ENCODE measurements at places on chromosomes 11 and 22. TPM values are rescaled to one million over a fixed set of nuclear protein-coding genes. Genes with fewer than 3 reads are reported as not detected.

- DNase-seq: no peak
These were observed 16.1 kb downstream of the DGCR2 start for GRCh38 chr22:19105867-19106802.

GRCh38 chr22:39148727-39149535, 3.5 kb downstream of the CBX7 start:
- peak; percentile 79 for DNase-seq

DNA sequence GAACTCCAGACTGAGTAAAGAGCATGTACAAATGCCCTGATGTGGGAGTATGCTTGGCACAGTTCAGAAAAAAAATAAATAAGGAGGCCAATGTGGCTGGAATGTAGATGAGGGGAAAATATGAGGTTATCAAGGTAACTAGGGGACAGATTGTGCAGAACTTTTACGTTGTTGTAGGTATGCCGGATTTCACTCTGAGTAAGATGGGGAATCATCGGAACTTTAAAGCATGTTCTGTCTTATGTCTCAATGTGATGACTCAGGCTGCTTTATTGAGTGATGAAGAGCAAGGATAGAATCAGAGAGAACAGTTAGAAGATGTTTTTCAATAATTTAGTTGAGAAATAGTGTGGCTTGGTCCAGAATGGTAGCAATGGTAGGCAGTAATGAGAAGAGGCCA, 130.4 kb downstream of the C11orf87 start:
- no peak for DNase-seq

GRCh38 chr11:35036639-35037038, 102.3 kb upstream of the CD44 start:
- no peak for DNase-seq

DNA sequence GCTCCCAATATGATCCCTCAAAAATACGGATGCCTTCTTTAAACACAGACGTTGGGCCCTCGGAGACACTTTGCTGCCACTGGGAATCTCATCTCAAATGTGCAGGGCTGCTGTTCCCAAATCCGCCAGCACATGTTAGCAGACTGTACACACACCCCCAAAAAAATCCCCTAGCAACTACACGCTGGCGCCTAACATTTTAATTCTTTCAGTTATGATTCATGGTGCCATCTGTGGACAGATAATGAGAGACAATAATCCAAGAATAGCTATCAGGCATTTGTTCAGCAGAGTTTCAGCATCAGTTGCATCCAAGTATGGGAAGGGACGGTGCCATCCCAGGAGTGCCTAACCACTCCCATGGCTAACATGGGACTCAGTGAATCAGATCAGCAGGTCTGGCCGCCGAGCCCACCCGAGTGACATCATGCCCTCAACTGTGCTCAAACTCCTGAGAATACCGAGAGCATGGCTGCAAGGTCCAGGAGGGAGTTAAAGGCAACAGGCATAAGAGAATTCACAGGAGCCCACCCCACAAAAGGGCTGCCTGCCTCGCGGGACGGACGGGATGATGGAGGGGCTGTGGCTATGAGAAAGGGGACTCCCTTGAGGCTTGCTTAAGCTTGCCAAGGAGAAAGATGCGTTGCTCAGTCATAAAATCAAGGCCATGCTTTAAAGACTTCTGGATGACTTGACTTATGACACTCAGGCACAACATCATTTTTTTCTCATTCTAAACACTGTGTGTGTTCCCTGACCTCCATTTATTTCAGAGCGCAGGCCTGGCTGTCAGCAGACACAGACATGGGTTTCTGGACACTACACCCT, 337.0 kb downstream of the SHANK2 start:
- DNase-seq: no peak

NFAM1 gene
- 2.9 TPM for total RNA-seq

SYT8 gene
- not detected for total RNA-seq

E2F8 gene
- total RNA-seq: 1.7 TPM
